ENCODE measurements at places on chromosomes 1 and 21.

- DNase-seq: peak; percentile 26
Measured at GRCh38 chr1:201267481-201268229, 15.7 kb upstream of the PKP1 start.

DNA sequence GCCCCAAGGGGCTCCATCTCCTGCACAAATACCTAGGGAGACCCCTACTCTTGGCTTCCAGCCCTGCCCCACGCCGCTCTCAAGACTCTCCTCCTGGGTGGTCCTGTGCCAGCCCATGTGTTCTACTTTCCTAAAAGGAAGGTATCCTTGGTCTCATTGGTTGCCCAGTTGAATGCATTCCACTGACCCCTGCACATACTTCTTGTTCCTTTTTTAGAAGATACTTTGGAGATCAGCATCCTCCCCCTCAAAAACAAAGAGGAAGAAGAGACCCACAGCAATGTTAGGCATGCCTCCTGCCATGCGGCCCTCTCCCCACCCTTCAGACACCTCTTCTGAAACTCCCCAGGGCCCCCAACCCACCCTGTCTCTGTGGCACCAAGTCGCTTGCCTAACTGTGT lies 4.1 kb downstream of the SLAMF9 start:
- DNase-seq: no peak

GRCh38 chr1:53375440-53375839 lies 47.6 kb upstream of the LRP8 start:
- DNase-seq: no peak

- no peak for DNase-seq
Measured at GRCh38 chr1:150931773-150932172, 5.6 kb downstream of the SETDB1 start.

DNA sequence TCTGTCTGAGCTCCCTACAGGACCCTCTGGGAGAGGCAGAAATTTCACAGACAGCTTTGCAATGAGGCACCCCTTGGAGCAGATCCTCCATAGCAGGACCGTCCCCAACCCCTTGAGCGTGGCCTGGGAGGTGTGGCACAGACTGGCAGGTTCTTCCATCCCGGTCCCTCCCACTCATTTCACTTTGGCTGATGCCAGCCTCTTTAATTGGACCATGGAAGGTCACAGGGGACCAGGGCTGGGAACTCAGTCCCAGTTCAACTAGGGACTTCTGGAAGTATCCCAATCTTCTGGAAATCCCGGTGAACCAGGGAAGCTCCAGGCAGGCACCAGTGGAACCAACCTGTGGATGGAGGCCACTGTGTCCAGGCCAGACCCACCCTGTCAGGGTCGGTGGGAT lies 83.7 kb downstream of the SPSB1 start:
- DNase-seq: no peak

All from fibroblast of skin of left quadriceps (primary cell).